ENCODE measurements at places on chromosomes 2 and 18.
A peak's percentile ranks its signal among the peaks of the same experiment; 100 is the strongest.

GRCh38 chr2:207318181-207318628, 152.5 kb upstream of the KLF7 start:
- no peak for DNase-seq

GRCh38 chr2:101793277-101793969, 95.9 kb downstream of the MAP4K4 start:
- no peak for DNase-seq

- no peak for DNase-seq
Measured at GRCh38 chr2:160085662-160086061, 23.2 kb upstream of the PLA2R1 start.

DNA sequence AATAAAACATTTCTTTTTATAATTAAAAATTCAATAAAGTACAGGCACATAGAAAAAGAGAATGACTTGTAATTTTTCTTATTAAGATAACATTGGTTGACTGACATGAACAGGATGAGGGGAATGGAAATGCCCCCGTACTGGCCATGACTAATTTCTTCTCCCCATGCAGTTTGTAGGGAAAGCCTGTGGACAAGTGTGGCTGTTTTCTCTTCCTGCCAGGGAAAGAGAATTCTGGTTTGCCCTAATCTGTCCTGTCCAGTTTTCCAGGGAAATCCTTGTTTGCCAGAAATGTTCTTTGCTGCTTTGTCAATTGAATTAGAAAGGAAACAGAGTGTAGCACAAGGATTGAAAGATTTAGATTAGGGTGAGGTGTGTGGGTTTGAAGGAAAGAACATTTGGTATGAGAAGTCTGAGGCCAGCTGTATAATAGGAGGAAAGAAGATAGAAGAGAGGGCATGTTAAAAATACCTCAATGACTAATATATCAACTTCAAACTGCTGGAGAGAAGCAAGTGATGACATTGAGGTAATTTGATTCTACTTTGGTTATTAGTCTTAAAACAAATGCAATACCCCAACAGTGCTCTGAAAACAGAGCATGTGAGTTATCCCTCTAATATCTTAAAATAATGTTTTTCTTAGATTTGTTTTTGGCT, 593.9 kb upstream of the ZNF804A start:
- DNase-seq = no peak

- no peak for DNase-seq
Measured at GRCh38 chr2:179538406-179539123, 273.9 kb upstream of the SESTD1 start.

DNA sequence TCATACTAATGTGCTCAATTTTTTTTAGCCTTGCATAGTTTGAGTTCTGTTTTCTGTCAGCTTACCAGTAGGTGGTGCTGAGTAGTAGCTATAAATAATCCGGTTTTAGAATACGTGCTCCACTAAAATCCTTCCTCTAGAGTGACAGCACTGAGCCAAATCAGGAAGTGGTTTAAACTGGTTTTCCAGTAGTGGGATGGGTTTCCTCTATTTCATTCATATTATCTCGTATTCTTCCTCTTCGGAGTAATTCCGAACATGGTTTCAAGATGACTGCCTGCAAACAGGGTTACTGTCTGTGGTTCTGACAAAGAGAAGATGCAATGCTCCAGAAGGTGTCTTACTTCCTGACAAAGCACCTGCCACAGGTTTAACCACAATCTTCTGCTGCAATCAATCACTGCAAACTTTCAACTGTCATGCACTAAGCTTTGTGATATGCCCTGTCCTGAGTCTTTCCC, 496.9 kb upstream of the VRK2 start:
- no peak for DNase-seq

- no peak for DNase-seq
Measured at GRCh38 chr18:77248873-77249568, 627 bp upstream of the GALR1 start.

- no peak for DNase-seq
Measured at GRCh38 chr18:54835944-54836343, 7.7 kb downstream of the RAB27B start.

GRCh38 chr2:222813177-222813843, 47.5 kb upstream of the ACSL3 start:
- peak; percentile 12 for DNase-seq

DNA sequence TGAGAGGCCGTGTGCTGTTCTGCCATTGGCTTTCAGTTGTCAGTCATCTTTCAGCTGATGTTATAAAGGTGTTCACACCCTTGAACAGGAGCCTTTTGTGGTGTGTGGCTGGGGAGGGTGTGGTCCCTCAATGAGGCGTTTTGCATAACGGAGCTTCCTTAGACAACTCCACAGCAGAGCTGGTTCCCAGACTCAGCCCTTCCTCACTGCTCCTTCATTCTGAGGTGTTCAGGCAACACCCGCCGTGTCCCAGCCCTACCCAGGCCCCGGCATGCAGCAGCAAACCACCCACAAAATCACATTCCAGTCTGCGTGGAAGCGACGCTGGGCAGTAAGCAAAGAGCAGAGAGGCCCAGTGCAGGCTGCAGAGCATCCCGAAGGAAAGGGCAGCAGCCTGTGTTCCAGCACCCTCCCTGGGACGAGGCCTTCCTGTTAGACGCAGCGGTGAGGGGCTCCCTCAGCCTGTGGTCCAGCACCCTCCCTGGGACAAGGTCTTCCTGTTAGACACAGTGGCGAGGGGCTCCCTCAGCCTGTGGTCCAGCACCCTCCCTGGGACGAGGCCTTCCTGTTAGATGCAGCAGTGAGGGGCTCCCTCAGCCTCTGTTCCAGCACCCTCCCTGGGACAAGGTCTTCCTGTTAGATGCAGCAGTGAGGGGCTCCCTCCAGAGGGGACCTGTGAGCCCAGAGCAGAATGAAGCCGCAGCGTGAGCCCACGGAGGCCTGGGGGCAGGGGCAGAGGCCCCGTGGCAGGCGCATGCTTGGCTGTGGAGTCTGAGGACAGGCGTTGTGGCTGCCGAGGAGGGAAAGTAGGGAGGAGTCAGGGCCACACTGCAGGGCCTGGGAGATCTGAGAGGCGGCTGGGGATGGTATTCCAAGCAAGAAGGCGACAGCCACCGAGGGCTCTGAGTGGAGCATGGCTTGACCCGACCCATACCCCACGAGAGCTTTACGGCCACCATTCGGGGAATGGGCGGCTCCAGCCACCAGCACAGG, 201.8 kb upstream of the HDAC4 start:
- DNase-seq = no peak

GRCh38 chr2:99481941-99482340, 7.9 kb downstream of the REV1 start:
- no peak for DNase-seq

- DNase-seq = no peak
Measured at GRCh38 chr18:32802591-32803451, 30.0 kb upstream of the KLHL14 start.

- no peak for DNase-seq
Measured at GRCh38 chr2:96737831-96738230, 2.0 kb downstream of the LMAN2L start.

- no peak for DNase-seq
Measured at GRCh38 chr2:228983700-228984099, 287.4 kb downstream of the PID1 start.

DNA sequence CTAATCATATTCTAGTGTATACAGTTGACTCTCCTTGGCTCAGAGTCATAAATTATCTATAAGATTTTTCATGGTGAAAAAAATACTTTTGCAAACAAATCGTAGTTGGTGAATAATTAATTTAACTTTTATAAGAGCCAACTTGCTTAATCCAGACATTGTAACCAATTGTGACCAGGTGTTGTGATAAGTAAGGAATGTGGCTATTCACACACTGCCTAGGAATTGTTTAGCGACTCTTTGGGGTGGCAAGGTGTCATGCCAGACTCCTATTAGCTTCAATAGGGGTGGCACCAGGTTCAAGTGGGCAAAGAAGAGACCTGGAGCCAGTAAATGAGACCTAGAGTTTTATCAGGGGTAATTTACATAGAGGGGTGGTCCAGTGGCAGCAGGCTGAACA, 344.7 kb upstream of the PKDCC start:
- DNase-seq = no peak

GRCh38 chr2:227267410-227268115, 57.5 kb upstream of the MFF start:
- no peak for DNase-seq

- DNase-seq = no peak
Measured at GRCh38 chr2:86371527-86371926, 34.1 kb upstream of the REEP1 start.
